ENCODE measurements at places on chromosomes 12 and 14.

DNA sequence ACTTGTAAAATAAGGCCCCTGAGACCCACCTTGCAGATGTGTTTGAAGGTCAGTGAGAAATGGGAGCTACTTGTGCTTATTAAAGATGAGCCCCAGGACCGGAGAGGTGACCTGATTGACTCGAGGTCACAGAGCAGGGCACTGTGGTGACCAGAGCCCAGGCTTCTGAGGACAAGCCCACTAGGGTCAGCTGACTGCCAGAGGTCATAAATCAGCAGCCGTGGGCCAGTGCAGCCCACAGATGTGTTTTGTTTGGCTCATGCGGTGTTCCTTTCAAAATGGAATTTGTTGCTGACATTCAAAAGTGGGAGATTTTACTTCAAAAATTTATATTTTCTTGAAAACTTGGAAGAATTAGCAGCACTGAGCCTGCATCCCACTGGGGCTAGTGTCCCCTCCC is 24.5 kb downstream of the JDP2 start:
- DNase-seq, result no peak

- peak; percentile 27 for DNase-seq
These were observed 1.2 kb downstream of the FOS start for GRCh38 chr14:75279763-75280290.

DNA sequence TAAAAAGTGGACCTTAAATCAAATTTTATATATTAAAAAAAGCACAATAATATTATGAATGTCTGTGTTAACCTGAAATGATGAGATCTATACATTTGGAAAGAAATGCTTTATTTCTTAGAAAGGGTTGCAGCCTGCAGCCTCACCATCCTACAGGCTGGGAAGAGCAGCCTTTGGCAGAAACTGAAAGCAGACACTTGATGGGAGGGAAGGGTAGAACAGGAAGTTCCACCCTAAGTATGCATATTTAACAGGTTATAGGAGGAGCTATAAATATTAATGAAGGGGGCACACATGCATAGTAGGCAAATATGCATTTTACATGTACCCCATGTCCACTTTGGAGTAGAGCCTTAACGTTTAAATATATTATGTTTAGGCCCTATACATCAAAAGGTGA is 498.0 kb downstream of the FLRT2 start:
- DNase-seq, result no peak

- no peak for DNase-seq
These were observed 1.9 kb downstream of the GALNT16 start for GRCh38 chr14:69261761-69262331.
